ENCODE measurements at places on chromosomes 5 and 9.

GRCh38 chr5:126402621-126403555 is 20.3 kb upstream of the GRAMD2B start:
- no peak for DNase-seq

DNA sequence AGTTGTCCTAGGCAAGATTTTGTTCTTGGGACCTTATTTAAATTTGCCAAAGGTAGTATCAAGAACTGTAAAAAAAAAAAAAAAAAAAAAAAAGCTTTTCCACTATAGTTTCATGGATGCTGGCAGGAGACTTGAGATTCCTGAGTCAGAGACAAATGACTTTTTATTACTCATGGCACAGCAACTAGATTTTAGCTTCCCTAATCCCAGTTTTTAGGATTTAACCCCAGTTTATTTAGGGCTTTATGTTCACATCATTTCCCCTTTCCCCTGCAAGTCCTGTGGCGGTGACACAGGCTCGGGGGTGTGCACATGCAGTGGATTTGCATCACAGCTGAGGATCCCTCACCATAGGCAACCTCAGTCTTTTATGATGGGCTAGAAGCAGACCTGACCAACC is 144.9 kb downstream of the GOLPH3 start:
- DNase-seq, result no peak

GRCh38 chr9:125126019-125126746 is 17.1 kb downstream of the SCAI start:
- no peak for DNase-seq

DNA sequence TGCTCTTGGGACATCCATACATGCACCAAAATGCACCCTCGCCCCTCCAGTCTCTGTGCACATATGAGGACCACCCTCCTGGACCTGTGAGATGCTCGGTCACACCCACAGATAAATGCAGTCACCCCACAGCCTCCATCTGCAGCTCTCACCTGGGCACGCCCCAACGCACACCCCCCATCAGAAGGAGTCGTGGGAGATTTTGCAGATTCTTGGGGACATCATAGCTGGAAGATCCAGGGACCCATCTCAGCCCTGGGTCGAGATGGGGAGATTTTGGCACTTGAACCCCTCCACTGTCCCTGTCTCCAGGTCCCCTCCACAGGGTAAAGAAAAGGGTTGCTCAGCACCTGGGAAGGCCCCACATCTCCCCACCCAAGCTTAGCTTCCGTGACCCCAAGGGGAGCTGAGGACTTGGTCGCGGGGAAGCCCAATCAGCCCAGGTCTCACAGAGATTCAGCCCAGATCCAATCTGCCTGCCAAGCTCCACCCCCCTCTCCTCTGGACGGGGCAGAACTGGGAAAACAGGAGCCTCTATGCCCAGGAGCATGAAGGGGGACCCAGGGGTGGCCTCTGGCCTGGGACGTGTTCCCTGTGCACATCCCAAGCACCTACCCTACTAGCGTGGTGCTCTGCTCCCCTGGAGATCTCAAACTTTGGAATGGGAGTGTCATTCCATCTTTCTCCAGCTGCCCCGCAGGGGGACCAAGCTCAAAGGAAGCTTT is 89.2 kb upstream of the LMX1B start:
- DNase-seq, result no peak

- DNase-seq, result peak; percentile 60
These were observed 214.9 kb upstream of the WWC1 start for GRCh38 chr5:168076561-168076991.

DNA sequence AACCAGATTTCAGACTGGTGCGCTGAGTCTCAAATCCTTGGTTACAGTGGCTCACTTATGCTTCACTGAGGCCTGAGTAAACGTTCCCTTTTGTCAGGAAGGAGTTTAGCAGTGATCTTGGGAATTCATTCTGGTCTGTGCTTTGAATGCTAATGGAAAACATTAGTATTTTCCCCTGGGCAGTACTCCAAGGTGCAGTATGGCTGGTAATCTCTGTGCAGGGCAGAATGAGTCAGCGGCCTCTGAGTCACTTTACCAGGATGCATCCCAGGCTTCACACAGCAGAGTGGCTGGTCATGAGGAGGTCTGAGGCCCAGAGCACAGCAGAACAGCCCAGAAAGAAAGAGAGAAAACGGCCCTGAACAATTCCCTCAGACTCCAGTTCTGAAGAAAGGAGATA is 54.0 kb downstream of the PCA3 start:
- peak; percentile 27 for DNase-seq

DNA sequence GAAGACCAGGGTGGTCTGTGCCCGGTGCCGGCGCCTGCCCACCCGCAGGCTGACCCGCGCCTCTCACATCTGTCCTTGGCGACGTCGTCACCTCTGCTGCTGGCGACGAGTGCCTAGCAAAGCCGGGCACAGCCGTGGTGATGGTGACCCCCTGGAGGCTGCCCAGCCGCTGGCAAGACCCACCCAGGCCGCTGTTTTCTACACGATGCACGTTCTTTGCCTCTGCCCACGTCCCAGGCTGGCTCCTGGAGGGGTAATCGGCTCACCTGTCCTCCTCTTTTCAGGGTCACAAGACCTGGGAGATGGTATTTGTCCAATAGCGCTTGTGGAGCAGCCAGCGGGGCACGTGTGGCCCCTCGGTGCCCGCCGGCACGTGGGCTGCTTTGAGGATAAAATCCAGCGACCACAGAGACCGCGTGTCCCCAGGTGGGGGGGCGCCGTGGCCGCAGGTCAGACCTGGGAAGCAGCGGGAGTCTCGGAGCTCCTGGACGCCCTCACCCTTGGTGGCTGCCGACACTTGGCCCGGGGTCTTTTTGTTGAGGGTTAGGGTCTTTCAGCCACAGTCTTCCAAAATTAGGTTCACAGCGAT is 29.5 kb downstream of the SLC9A3 start:
- DNase-seq, result no peak

DNA sequence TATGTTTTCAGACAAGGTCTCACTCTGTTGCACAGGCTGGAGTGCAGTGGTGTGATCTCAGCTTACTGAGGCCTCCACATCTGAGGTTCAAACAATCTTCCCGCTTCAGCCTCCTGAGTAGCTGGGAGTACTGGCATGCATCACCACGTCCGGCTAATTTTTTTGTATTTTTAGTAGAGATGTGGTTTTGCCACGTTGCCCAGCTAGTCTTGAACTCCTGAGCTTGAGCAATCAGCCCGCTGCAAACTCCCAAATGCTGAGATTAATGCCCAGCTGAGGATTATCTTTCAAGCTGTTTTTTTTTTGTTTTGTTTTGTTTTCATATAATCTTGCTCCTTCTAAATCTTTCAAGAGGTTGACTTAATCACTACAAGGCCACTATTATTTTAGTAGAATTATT is 47.3 kb upstream of the SLC28A3 start:
- no peak for DNase-seq

- no peak for DNase-seq
These were observed 118.1 kb downstream of the NUDT12 start for GRCh38 chr5:103444333-103445038.

- no peak for DNase-seq
These were observed 64.6 kb upstream of the KLF9 start for GRCh38 chr9:70478963-70479641.

DNA sequence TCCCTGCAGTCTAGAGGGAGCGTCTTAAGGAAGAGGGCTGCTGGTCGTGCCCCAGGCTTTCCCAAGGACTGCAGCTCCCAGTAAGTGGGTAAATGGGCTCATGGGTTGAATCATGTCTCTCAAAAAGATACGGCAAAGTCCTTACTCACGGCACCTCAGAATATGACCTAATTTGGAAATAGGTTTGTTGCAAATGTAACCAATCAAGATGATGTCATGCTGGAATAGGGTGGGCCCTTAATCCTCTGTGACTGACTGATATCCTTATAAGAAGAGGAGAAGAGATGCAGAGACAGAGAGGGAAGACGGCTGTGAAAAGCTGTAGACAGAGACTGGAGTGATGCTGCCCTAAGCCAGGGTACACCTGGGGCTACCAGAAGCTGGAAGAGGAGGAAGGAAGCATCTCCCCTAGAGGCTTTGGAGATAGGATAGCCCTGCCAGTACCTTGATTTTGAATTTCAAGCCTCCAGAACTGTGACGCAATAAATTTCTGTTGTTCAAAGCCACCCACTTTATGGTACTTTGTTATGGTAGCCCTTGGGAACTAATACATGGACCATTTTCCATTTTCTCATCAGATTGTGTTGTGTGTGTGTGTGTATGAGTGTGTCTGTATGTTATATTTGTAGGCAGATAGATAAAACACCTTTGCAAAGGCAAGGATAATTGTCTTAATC is 15.0 kb downstream of the GALNT10 start:
- no peak for DNase-seq

DNA sequence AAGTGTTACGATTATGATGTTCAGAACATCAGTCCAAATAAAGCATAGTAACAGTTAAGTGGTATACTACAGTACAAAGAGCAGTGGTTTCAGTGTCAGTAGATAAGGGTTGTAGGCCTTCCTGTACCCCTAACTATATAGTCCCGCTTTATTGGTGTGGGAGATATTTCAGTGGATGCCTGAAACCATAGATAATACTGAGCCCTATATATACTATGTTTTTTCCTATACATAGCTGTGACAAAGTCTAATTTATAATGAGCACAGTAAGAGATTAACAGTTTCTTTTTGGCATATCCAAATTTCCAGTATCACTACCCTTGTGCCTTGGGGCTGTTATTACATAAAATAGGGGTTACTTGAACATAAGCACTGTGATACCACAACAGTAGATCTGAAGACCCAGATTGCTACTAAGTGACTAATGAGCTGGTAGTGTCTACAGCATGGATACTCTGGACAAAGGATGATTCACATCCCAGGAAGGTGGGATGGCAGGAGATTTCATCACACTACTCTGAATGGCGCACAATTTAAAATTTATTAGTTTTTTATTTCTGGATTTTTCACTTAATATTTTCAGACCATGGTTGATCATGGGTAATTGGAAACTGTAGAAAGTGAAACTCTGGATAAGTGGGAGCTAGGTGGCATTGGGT is 119.3 kb downstream of the RPS23 start:
- no peak for DNase-seq

DNA sequence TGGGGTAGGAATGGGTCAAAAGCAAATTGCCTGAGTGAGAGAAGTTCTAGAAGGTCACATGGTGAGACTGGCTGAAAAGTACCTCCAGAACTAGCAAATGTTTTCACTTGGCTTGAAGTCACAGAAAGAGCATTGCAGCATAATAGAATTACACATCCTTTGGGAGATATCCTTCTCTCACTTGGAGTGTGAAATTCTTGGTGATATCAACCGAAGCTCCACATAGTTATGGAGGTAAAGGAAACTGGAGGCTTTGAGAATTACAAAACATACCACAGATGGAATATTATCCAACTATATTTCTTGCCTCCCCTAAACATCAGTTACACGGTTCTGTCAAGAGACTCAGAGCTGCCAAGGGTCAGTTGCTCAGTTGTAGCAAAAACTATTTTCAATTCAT is 182.4 kb downstream of the SEMA5A start:
- DNase-seq, result no peak

GRCh38 chr5:24110004-24110615 is 534.7 kb downstream of the CDH10 start:
- DNase-seq, result peak; percentile 27

DNA sequence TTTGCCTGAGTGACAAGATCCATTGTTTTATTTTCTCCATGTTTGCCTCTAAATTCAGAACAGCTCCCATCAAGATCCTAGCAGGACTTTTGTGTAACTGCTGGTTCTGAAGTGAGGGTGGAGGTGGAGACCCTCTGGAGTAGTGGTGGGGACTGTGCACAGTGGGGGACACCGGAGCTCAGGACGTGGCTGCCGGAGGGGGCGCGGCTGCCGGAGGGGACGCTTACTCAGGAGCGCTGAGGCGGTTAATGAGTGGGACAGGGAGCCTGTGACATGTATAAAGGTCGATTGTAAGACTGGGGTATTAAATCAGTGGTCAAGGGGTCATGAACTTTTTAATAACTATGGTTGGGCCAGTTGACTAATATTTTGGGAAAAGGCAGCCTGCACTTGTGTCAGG is 127.0 kb upstream of the CACNA1B start:
- no peak for DNase-seq

GRCh38 chr9:128494746-128495129 is 9.8 kb upstream of the GLE1 start:
- DNase-seq, result no peak

DNA sequence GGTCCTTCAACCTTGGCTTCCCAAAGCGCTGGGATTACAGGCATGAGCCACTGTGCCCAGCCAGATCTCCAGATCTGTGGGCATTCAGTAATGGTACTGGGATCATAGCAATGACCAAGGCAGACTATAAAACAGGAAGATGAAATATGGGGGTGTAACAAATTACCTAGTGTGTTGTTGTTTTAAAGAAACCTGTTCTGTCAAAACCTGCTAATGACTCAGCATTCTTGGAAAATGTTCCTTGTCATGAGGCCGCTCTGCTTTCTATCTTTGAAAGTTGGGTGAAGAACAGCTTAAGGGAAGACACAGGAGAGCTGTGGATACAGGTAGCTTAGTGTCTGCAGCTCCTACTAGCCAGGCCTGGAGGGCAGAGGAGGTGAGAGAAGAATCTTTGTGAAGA is 19.4 kb downstream of the TARS1 start:
- no peak for DNase-seq

GRCh38 chr9:133904346-133905090 is 87.6 kb downstream of the VAV2 start:
- DNase-seq, result no peak

DNA sequence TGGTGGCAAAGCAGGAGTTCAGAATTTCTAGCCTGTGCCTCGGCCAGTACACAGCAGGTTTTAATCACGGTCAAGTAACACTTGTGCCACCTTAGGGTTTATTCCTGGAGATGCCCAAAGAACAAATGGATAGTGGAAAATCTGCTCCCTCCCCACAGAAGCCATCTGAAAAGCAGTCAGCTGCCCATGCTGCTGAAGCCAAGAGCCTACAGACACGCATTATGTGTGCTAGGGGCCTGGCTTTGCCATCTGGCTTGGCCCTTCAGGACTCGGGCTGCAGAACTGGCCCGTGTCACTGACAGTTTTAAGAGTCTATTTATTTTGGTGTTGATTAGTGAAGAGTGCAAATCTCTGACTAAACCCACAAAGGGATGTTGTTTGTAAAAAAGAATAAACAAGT is 11.1 kb downstream of the ARSB start:
- no peak for DNase-seq

DNA sequence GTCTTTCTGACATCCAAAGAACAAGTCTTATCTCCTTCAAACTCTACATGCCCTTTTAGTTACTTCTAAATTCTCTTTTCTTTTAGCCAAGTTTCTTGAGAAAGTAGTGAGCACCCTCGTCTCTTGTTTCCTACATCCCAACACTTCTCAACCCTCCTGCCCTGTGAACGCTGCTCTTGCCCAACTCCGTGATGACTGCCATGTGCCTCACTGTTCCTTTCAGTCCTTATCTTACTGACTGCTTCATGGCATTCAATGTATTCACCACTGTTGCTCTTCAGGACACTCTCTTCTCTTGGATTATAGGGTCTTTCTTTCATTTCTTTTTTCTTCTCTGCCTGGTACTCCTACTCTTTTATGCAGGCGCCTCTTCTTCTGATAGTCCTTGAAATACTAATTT is 14.8 kb downstream of the C9 start:
- DNase-seq, result no peak

GRCh38 chr9:5593904-5594303 is 35.0 kb upstream of the RIC1 start:
- DNase-seq, result no peak

GRCh38 chr9:82513976-82514735 is 525.6 kb downstream of the SPATA31D1 start:
- no peak for DNase-seq

- no peak for DNase-seq
These were observed 1.1 kb downstream of the GSN start for GRCh38 chr9:121268851-121269641.

Measured in iPS-NIHi11 (cell line).